ENCODE measurements at places on chromosomes 3 and 15.
A peak's percentile ranks its signal among the peaks of the same experiment; 100 is the strongest.

GRCh38 chr3:89851974-89852621, 744.7 kb downstream of the EPHA3 start:
- peak; percentile 72 for DNase-seq

DNA sequence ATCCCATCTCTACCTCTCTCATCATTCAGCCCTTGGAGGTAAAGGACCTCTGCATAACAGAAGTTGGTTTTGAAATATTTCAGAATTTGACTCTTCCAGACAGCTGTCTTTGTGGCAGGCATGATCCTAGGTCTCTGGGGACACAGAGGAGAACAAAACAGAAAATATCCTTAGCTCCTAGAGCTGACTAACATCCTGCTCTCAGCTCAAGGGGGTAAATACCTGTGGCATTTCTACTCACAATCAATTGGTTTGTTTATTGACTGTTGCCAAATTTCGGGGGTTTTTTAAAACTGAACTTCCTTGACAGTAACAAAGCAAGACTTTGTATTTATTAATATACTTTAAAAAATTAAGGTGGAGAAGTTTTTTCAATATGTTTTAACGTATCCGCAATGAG, 78.8 kb downstream of the EOMES start:
- no peak for DNase-seq

GRCh38 chr15:28904003-28904402, 18.2 kb downstream of the APBA2 start:
- DNase-seq: no peak

- peak; percentile 73 for DNase-seq
Observed at GRCh38 chr3:141386611-141387111, 18.4 kb downstream of the ZBTB38 start.

- no peak for DNase-seq
Observed at GRCh38 chr15:48191574-48192225, at the start of gene CTXN2. TSS of gene CTXN2 (plus strand) at chr15:48191665. CDS start at chr15:48201301, 9,636 bp downstream.

DNA sequence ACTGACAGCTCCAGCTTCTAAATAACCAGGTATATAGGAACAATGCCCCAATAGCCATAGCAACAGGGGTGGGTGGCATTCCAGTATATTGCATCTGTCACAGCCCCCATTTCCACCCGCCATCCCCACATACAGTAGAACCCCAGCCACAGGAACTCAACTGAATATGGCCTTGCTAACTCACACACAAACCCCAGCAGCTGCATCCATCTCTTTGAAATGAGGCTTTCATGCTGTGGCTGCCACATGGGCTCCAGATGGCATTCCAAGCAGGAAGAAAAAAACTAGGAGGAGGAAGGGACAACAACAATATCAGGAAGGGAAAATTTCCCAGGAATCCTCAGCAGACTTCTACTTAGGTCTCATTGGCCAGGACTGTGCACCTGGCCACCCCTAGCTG, 54.6 kb downstream of the CCR3 start:
- DNase-seq: no peak

GRCh38 chr15:67606742-67607141, 64.2 kb downstream of the MAP2K5 start:
- DNase-seq: no peak

DNA sequence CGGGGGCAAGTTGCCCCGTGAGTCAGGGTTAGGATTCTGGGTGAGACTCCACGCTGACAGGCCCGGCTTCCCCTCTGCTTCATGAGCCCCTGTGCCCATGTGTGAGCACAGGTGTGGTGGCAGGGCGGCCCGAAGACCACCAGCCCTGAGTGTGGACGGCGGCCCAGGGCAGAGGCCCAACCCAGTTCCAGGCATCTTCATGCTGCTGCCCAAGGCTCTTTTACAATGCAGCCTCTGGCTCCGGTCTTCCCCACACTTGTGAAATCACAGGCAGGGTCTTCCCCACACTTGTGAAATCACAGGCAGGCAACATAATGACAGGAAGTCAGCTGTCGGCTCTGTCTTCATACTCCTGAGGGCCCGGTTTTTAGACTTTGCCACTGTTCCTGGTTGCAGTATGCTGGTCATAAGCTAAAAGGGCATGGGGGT, 78.8 kb downstream of the AAGAB start:
- no peak for DNase-seq

DNA sequence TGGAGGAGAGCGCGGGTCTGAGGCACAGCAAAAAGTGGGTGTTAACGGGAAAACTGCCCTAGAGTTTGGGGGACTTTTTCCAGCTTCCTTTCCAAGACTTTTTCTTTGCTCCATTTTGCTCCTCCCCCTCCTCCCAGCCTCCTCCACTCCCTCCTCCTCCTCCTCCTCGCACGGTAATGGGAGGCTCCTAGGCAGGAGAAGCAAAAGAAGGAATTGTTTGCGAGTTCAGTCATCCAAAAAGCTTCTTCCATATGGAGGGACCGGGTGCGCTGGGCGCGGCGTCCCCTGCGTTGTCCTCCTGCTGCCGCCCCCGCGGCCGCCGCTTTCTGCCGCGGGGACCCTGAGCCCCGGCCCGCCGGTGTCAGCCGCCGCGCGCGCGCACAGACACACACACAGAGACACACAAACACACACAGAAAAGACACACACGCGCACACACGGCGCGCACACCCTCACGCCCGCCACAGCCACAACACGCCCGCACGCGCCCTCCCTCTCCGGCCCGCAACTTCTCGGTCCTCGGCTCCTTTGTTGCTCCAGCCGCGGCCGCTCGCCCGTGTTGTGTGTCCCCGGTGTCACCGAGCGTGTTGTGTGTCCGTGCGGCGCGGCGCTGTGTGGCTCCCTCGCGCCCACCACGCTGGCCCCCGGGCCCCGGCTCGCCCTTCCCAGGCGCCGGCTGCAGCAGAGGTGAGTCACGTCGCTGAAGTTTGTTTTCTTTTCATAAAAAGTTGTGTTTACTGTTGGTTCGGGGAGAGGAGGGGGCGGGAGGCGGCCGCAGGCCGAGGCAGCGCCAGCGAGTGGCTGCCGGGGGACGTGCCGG, at the start of gene BOC:
BOC (plus strand) TSS at position 228 of the 820 bp plus-strand sequence. CDS start 38,246 bp downstream, outside the sequence.
- no peak for DNase-seq

DNA sequence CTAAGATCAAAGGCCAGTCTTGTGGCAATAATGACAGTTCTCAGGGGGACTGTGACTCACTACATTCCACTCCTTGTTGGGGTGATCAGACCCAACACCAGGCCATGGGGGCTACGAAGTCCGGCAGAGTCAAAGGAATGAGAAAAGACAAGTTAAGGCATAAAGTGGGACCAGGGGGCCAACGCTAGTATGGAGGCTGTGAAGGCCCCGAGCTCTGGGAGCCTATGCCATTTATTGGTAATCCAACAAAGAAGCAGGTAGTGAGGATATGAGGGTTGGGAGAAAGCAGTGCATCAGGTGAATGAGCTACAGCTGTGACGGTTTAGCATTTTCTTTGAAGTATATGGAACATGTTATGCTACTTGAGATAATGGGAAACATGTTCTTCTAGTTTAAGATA, 104.4 kb upstream of the C2CD4B start:
- DNase-seq: no peak

- DNase-seq: no peak
Observed at GRCh38 chr15:75061272-75061671, 37.9 kb downstream of the PPCDC start.

- no peak for DNase-seq
Observed at GRCh38 chr3:8237893-8238292, 263.7 kb upstream of the LMCD1 start.

- DNase-seq: no peak
Observed at GRCh38 chr3:55159016-55159415, 231.2 kb upstream of the LRTM1 start.

GRCh38 chr3:167033866-167034265, 346.2 kb downstream of the ZBBX start:
- DNase-seq: no peak

DNA sequence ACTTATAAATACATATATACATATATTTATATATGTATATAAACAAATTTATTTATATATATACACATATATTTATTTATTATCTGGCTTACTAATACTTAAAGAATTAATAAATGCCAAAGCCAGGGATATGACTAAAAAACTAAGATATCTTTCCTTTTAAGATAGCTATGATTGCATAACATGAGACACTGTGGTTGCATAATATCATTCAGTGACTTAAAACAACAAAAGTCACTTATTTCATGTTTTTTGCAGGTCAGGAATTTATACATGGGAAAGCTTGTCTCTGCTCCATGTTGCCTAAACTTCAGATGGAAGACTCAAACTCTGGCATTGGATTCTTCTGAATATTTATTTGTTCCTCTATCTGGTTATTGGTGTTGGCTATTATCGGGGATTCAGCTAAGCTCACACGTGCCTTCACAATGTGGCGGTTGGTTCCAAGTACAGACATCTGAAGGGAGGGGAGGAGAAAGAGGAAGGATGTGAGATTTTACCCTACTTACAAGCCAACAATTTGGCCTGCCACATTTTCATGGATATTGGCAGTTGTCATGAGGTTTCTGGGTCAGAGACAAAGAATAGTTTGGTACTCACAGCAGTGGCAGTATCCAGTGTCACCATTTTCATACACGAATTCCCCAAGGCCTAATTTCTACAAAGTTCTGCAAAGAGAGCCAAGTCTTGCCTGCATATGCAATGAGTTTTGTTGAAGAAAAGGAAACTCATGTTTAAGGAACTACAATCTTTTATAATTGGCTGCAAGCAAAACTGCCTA, 381.6 kb downstream of the EPHA3 start:
- no peak for DNase-seq

GRCh38 chr15:101368086-101368780, 73.2 kb upstream of the SNRPA1 start:
- DNase-seq: peak; percentile 22

- no peak for DNase-seq
Observed at GRCh38 chr3:46660003-46660402, 33.5 kb downstream of the ALS2CL start.

GRCh38 chr3:25291481-25291905, 136.6 kb upstream of the RARB start:
- no peak for DNase-seq

DNA sequence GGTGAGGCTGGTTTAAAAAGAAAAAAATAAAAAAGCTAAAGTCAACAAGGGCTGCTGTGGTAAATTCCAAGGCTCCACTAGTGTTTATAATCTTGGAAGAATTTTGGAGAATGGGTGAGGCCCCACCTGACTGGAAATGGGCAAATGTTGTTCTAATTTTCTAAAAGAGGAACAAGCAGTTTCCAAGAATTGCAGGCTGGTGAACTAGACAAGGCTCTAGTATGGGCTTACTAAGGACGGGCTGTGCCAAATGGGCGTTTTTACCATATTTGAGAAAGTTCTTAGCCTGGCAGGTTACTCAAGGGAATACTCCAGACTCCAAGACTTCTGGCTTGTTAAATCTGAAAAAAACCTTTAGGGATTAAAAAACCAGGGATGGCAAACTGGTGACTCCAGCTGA, 67.0 kb upstream of the ABHD2 start:
- DNase-seq: no peak

DNA sequence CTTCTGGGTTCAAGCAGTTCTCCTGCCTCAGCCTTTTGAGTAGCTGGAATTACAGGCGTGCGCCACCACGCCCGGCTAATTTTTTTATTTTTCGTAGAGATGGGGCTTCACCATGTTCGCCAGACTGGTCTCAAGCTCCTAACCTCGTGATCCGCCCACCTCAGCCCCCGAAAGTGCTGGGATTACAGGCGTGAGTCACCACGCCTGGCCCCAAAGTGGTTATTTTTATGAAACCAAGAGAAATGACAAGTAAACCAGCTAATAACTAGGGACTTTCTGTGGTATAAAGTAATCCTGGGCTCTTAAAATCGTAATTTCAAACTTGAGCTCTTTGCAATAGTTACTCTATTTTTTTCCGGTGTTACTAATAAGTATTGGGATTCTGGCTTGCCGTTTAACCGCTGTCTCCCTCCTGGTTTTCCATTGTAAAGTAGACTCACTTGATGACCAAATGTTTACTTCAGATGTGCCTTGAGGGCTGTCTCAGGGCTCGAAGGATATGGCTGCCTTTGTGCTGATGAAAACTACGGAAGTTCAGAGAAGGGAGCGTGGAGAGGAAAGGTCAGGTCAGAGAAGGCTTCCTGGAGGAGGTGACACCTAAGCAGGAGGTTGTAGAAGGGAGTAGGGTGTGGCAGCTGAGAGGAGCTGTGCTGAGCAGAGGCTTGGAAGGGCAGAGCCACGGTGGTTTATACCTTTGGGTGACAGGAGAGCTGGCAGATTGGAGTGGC, 4.2 kb downstream of the ZSCAN2 start:
- no peak for DNase-seq

DNA sequence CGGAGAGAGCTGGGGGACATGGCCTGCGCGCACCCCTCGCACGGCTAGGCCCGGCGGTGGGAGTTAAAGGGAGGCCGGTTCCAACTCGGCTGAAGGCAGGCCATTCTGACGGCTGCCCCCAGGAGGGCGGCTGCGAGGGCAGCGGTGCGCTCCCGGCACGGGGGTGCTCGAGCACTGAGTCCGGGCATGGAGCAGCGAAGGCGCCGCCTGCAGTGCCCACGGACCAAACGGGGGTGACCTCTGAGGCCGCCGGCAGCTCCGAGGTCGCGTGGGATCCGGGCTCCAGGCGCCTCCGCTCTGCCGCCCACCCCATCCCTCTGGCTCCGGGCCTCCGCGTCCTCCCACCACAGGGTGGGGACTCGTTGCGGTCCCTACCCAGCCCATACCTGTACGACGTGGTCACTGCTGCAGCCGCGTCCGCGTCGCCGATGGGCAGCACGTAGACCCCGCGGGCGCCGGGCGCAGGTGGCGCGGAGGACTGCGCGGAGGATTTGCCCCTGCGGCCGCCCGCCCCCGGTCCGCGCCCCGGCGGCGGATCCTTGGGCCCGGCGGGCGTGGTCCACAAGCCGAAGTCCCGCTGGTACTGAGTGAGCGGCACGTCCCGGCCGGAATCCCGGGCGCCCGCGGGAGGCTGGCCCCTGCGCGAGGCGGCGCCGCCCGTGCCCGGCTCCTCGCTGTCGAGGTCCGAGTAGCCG, 469 bp downstream of the MAP6D1 start:
- no peak for DNase-seq

DNA sequence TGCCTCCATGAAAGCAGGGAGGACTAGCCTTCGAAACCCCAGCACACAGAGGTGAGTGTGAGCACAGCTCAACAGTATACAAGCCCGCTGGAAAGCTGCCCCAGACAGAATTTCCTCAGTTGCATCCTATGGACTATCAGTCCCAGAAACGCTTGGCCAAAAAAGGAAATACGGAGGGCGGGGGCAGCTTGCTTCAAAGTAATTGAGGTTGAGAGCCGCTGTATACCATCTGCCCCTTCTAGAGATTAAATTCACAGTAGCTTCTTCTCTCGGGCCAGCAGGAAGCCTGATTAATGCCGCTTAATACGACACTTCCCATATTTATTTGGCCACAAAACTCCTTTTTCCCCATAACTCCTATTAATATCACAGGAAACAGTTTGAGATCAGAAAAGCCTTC, 88.7 kb downstream of the LIPC start:
- no peak for DNase-seq
